Right cardiac atrium (tissue), 5 donors: ENCODE measurements at places on chromosomes 3 and 15. TPM values are rescaled to one million over a fixed set of nuclear protein-coding genes. Genes with fewer than 3 reads are reported as not detected.
A peak's percentile ranks its signal among the peaks of the same experiment; 100 is the strongest.

DNA sequence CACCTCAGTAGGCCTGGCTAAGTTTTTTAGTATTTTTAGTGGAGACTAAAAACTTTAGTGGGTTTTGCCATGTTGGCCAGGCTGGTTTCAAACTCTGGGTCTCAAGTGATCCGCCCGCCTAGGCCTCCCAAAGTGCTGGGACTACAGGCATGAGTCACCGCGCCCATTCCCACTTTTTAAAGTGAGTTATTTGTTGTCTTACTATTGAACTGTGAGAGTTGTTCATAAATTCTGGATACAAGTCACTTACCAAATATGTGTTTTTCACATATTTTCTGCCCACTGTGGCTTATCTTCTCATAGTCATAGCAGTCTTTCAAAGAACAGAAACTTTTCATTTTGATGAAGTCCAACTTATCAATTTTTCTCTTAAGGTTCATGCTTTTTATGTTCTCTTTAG is 29.9 kb upstream of the SPSB4 start:
- DNase-seq: no peak

The PFN2 gene
- polyA plus RNA-seq: 48.5 TPM

The LRRC31 gene
- polyA plus RNA-seq: not detected

DNA sequence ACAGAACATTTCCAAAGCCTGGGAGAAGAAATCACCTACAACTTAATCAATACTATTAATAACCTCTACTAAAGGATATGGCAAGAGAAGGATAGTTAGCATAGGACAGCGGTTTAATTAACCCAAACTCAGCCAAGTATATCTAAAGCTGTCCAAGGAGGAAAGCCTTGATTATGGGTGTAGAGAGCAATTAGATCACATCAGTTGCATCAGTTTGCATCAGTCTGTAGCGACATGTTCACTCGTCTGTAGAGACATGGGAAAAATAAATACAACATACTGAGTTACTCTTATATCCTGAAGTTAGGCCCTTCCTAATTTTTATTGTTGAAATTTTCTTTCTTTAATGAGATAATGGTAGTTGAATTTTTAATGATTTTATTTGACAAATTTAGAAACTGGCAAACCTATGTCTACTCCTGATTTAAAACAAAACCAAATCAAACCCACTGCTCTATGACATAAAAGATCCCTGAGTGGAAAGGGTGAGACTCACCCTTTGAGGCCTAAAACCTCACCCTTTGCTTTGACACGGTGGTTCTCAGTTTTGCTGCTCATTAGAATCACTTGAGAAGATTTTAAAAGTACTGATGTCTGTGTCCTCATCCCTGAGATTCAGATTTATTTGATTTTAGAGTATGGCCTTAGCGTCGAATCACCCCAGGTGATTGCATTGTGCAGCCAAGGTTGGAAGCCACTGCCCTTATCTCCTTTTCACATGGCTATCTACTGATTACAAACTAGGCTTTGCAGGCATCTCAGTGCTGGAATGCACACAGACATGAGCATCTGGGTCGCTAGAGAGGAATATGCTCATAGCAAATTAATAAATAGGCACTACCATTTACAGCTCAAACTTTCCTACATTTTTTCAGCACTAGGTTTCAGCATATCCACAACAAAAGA is 2.8 kb upstream of the CLRN1 start:
- no peak for DNase-seq

DNA sequence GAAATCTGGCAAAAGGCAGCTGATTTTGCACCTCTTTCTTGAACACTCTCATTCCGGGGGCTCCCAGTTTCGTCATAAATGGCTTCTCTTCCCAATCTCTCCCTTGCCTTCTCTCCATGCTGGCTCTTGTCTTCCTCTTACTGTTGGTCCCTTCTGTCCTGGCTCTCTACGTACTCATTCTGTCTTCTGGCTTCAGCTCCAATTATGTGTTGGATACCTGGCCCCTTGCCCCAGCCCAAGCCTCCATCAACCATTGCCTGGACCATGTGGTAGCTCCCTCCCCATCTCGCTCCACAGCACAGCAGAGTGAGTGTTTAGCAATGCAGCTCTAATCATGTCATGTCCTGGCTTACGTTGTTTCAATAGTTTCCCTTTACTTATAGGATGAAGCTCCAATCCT is 21.7 kb upstream of the KY start:
- DNase-seq: no peak

- DNase-seq: no peak
Measured at GRCh38 chr3:42501321-42501680, 1.1 kb upstream of the VIPR1 start.

GRCh38 chr15:64532521-64533315 is 72.3 kb downstream of the ZNF609 start:
- DNase-seq: no peak

GRCh38 chr15:29003840-29004233 is 118.1 kb downstream of the APBA2 start:
- DNase-seq: no peak

DNA sequence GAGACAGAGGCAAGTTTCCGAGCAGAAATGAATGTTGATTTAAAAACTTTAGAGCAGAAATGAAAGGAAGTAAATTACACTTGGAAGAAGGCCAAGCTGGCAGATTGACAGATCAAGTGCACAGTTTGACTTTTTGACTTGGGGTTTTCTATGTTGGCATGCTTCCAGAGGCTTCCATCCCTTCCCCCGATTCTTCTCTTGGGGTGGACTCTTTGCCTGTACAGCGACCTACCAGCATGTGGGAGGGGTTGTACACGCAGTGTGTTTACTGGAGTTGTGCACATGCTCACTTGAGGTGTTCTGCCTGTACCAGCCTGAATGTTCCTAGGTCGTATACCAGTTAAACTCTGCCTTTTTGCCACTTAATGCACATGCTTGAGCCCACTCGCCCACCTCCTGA is 701.5 kb upstream of the GBE1 start:
- DNase-seq: no peak

The TMEM212 gene
- polyA plus RNA-seq: not detected

The P2RY12 gene
- polyA plus RNA-seq: 1.2 TPM

The HIGD2B gene
- polyA plus RNA-seq: not detected

GRCh38 chr3:23923786-23924185 is 6.9 kb downstream of the RPL15 start:
- no peak for DNase-seq

- DNase-seq: no peak
Measured at GRCh38 chr3:123791417-123791816, 92.7 kb downstream of the MYLK start.

- DNase-seq: no peak
Measured at GRCh38 chr15:68594533-68595259, 15.9 kb downstream of the CORO2B start.

DNA sequence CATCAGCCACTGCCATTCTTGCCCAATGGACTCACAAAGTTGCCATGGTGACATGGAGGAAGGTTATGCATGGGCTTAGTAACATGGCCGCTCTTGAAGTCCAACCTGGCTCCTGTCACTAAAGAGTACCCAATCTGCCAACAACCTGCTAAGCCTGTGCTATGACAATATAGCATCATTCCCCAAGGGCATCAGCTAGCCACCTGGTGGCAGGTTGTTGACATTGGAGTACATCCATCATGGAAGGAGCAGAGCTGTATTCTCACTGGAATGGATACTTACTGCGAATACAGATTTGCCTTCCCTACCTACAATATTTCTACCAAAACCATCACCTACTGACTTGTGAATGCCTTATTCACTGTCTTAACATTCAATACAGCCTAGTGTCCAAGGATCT is 138.9 kb upstream of the RORA start:
- DNase-seq: no peak

The CYP8B1 gene
- polyA plus RNA-seq: 0.02 TPM

- no peak for DNase-seq
Measured at GRCh38 chr3:137259089-137259488, 301.3 kb downstream of the IL20RB start.

DNA sequence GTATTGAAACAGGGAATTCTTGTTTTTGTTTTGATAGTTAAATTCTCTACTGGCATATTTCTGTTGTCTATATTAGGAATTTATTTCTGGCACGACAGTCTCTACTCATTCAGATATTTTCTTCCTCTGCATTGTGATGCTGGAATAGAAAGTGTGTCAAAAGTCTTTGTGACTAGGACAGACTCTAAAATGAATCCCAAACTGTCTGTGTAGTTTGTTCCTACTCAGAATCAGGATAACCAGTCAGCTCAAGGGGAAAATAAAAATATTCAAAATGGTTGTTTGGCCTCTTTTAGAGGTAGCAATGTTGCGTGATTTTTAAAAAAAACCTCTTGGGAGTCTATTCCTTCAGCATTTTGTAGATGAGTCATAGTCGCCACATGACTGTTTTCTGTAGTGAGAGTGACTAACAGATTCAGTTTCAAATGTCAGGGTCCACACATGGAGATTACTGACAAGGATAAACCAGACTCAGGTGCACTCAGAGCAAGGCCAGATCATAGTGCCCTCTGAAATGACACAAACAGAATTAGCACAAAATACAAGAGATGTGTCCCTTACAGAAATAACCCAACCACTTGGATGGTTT is 13.1 kb downstream of the SLC7A14 start:
- DNase-seq: no peak

The P2RY14 gene
- polyA plus RNA-seq: 1.9 TPM

- DNase-seq: no peak
Measured at GRCh38 chr15:60381148-60381788, 16.5 kb downstream of the ANXA2 start.

DNA sequence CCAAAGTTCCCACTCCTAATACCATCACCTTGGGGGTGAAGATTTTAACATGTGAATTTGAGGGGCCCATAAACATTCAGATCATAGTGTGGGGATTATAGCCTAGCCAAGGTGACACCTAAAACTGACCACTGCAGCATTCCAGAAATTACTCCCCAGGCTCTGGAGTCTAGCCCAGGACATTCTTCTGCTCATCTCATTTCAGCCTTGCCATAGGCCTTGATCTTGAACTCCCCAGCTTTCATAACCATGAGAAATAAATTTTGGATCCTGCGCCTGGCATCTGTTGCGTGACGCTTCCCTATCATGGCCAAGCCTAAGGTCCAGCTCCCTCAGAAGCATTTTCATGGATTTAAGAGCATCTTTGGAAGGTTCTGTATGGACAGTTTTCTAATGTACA is 502.9 kb upstream of the THBS1 start:
- no peak for DNase-seq

The IL17RE gene
- polyA plus RNA-seq: 1.2 TPM

GRCh38 chr3:43379343-43379742 is 93.0 kb downstream of the SNRK start:
- no peak for DNase-seq

GRCh38 chr3:47022641-47023071 is 43.2 kb downstream of the NBEAL2 start:
- peak; percentile 21 for DNase-seq

GRCh38 chr3:59817511-59817910 is 767.7 kb upstream of the CFAP20DC start:
- no peak for DNase-seq

The INAFM2 gene
- 47.3 TPM for polyA plus RNA-seq

GRCh38 chr3:71051893-71052687 is 531.4 kb downstream of the FOXP1 start:
- no peak for DNase-seq

DNA sequence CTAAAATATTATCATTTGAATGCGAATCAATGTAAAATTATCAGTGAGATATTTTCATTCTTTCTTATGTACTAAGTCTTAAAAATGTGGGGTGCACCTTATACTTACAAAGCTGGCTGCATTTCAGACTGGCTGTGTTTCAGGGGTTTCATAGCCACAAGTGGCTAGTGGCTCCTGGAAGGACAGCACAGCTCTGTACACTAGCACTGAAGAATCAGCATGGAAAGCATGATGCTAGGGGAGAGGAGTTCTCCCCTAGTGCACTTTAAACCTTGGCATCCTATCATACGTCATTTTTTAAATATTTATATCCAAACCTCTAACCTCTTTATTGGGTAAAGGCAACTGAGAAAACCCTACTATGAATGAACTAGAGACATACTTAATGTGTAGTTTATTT is 66.4 kb downstream of the ECT2 start:
- no peak for DNase-seq

The CSPG4 gene
- 11.5 TPM for polyA plus RNA-seq

GRCh38 chr15:50653156-50653743 is 33.3 kb downstream of the TRPM7 start:
- no peak for DNase-seq

GRCh38 chr3:25170021-25170420 is 258.0 kb upstream of the RARB start:
- no peak for DNase-seq

The PTH1R gene
- 18.5 TPM for polyA plus RNA-seq

The HHATL gene
- polyA plus RNA-seq: 622 TPM

DNA sequence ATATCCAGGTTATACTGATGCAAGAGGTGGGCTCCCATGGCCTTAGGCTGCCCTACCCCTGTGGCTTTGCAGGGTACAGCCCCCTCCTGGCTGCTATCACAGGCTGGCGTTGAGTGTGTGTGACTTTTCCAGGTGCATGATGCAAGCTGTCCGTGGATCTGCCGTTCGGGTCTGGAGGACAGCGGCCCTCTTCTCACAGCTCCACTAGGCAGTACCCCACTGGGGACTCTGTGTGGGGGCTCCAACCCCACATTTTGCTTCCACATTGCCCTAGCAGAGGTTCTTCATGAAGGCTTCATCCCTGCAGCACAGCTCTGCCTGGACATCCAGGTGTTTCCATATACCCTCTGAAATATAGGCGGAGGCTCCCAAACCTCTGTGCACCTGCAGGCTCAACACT is 339.6 kb upstream of the ARL6 start:
- DNase-seq: no peak
